ENCODE measurements at places on chromosomes 5 and 9.

- no peaks in the 10 kb centered on the region for H3K36me3 ChIP-seq
- H3K4me1 ChIP-seq, result peaks cover 18% of the 10 kb centered on the region
- no peak overlapping the region for H3K4me3 ChIP-seq
- no peaks in the 10 kb centered on the region for H3K27me3 ChIP-seq
- DNase-seq, result no peak
- H3K27ac ChIP-seq, result no peak overlapping the region
Measured at GRCh38 chr9:108271236-108271635, 584.5 kb downstream of the ACTL7B start.

GRCh38 chr9:98087420-98088354 is 31.2 kb downstream of the NANS start:
- no peaks in the 10 kb centered on the region for H3K4me1 ChIP-seq
- no peaks in the 10 kb centered on the region for H3K27me3 ChIP-seq
- H3K4me3 ChIP-seq, result no peak overlapping the region
- no peak overlapping the region for H3K27ac ChIP-seq
- DNase-seq, result peak; percentile 93

DNA sequence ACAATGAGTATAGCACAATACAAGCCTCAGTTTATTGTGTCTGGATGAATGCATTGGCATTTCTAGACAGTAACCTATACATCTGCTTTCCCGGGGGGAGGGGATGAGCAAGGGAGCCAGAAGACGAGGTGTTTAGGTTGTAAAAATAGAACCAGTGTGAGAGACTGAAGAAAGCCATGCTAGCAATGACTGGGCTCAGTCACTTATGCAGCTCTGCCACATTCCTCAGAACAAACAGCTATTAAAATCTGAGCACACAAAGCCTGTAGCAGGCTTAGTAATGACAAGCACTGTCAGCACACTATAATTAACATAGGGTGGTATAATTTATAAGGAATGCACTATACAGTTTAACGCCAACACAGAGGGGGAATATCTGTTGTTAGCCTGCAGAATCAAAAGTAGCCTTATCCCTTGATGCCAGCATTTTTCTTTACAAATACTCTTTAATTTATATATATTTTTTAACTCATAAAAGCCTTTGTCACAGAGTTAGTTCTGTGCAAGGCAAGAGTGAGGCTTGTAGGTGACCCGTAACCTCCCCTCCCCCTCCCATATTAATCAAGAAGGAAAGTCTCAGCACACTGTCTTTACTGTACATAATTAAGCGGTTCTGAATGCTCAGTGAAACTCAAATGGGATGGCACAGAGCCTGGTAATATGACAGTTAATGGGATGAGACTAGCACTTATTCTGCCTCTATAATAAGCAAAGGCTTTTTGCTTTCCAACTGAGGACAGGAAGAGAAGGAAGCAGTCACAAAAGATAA is 295.4 kb downstream of the CSNK1G3 start:
- H3K27me3 ChIP-seq, result no peaks in the 10 kb centered on the region
- H3K4me3 ChIP-seq, result no peak overlapping the region
- peaks cover 25% of the 10 kb centered on the region for H3K4me1 ChIP-seq

DNA sequence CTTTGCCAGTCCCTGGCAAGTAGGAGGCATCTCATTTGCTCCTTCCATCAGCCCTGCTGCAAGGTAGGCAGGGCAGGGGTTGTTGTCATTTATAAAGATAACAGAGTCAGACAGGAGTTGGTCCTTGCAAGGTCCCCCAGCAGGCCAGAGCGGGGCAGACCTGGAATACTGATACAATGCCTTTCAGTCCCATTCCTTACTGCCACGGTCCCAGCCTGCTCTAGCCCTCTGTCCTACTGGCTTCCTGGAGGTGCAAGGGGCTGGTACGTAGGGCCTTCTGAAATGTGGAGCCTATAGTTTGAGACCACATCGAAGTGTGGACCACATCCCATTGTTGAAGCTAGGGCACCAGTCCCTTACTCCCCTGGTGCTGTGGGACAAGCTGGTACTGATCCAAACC is 42.8 kb upstream of the PITX1 start:
- H3K27me3 ChIP-seq, result peaks cover 8% of the 10 kb centered on the region
- H3K4me3 ChIP-seq, result no peak overlapping the region
- no peaks in the 10 kb centered on the region for H3K36me3 ChIP-seq
- no peaks in the 10 kb centered on the region for H3K4me1 ChIP-seq

- peaks cover 63% of the 10 kb centered on the region for H3K36me3 ChIP-seq
- H3K4me1 ChIP-seq, result no peaks in the 10 kb centered on the region
- no peak overlapping the region for H3K4me3 ChIP-seq
- no peak overlapping the region for H3K27ac ChIP-seq
Measured at GRCh38 chr5:169695025-169695625, 58.0 kb downstream of the DOCK2 start.
